ENCODE measurements at places on chromosomes 11 and 22. TPM values are rescaled to one million over a fixed set of nuclear protein-coding genes. Genes with fewer than 3 reads are reported as not detected.

- H3K4me1 ChIP-seq, result peaks cover 14% of the 10 kb centered on the region
- no peak for DNase-seq
- H3K27me3 ChIP-seq, result no peaks in the 10 kb centered on the region
- no peak overlapping the region for H3K27ac ChIP-seq
These were observed 117.3 kb upstream of the GRK3 start for GRCh38 chr22:25447067-25447685.

- no peak for DNase-seq
- H3K4me3 ChIP-seq, result no peak overlapping the region
- peaks cover 57% of the 10 kb centered on the region for H3K4me1 ChIP-seq
- H3K27me3 ChIP-seq, result no peaks in the 10 kb centered on the region
- H3K36me3 ChIP-seq, result no peaks in the 10 kb centered on the region
- H3K27ac ChIP-seq, result peak overlapping the region; percentile 63
These were observed 97.4 kb upstream of the PRDM11 start for GRCh38 chr11:45048870-45049691.

GRCh38 chr11:9755561-9756185 lies 91.8 kb downstream of the SWAP70 start:
- no peak overlapping the region for H3K4me3 ChIP-seq
- no peak overlapping the region for H3K27ac ChIP-seq
- no peak for DNase-seq

- no peak overlapping the region for H3K4me3 ChIP-seq
- no peaks in the 10 kb centered on the region for H3K36me3 ChIP-seq
- H3K27ac ChIP-seq, result no peak overlapping the region
- DNase-seq, result no peak
These were observed 137.8 kb downstream of the CSNK2A3 start for GRCh38 chr11:11215058-11215815.

DNA sequence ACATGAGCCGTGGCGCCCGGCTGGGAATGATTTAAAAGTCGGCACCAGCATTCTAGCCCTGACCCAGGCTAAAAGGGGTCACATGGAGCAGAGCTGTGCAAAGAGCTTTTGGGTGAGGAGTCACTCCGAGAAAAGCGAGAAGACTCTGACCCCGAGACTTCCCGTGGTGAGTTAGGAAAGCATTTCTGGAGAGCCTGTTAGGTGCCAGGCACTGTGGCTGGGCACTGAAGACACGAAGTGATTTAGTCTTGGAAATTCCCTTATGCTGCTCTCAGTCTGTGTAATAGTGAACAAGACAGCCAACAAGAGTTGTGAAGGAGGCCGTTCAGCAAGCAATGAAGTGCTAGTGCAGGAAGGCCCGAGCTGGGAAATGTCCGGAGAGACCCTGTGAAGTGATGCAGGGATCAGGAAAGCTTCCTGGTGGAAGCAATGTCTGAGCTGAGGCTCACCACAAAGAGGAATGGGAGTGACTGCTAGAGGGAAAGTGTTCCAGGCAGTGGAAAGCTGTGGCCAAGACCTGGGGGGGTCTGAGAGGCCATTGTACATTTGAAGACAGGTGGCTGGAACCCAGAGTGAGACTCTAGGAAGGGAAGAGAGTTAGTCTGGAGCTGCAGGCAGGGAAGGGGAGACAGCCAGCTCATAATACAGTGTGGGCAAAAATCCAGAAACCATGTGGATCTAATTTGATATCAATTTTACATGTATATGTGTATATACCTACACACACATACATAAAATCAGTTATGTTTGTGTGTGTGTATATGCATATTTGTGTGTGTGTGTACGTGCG lies 31.6 kb downstream of the MARK2 start:
- no peaks in the 10 kb centered on the region for H3K27me3 ChIP-seq
- DNase-seq, result peak; percentile 70
- H3K4me3 ChIP-seq, result no peak overlapping the region
- H3K4me1 ChIP-seq, result peaks cover 95% of the 10 kb centered on the region

DNA sequence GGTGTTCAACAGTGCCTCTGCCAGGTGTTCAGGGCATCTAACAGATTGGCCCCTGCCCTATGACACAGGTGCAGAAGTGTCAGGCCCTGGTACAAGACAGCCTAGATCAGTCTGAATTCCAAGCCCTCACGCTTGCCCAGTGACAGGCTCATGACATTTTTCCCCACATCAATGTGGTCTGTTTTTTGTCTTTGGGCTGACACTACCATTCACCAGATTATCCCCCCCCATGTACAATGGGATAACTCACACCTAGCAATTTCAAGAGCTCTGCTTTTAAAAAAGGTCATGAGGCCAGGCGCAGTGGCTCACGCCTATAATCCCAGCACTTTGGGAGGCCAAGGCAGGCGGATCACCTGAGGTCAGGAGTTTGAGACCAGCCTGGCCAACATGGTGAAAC lies 155.5 kb upstream of the PITPNB start:
- H3K36me3 ChIP-seq, result no peaks in the 10 kb centered on the region
- no peak overlapping the region for H3K27ac ChIP-seq
- no peaks in the 10 kb centered on the region for H3K4me1 ChIP-seq
- no peak overlapping the region for H3K4me3 ChIP-seq
- no peak for DNase-seq

GRCh38 chr22:43529934-43530333 lies 118.1 kb downstream of the MPPED1 start:
- no peaks in the 10 kb centered on the region for H3K36me3 ChIP-seq
- no peak overlapping the region for H3K27ac ChIP-seq
- no peak for DNase-seq
- H3K27me3 ChIP-seq, result no peaks in the 10 kb centered on the region

DNA sequence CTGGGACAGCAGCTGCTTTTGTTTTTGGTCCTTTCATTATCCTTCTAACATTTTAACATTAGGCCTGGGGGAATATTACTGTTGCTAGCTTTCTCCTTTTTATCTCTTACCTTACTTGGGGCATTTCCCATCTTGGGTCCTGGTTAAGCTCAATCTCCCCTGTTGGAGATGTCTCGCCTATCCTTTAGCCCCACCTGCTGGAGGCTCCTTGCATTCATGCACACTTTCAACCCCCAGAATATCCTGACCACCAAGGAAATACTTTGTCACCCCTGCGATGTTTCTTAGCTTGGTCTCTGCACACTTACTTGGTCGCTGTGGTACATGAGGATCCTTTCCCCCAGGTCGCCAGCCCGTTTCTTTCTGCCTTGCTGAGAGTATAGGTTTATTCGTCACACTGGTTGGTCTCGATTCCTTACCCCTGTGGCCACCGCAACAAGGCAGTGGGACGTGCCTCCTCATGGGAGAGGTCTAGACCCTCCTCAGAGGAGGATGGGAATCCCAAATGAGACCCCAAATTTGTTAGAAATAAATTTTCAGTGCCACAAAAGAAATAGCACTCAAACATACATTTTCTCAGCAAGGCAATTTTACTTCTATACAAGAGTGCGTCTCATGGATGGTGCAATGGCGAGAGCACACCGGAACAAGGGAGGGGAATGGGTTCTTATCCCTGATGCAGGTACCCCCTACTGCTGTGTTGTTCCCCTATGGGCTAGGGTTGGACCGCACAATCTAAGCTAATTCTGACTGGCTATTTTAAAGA lies 5.4 kb upstream of the TXN2 start:
- no peak overlapping the region for H3K27ac ChIP-seq
- H3K36me3 ChIP-seq, result peaks cover 2% of the 10 kb centered on the region
- H3K4me1 ChIP-seq, result peaks cover 5% of the 10 kb centered on the region
- DNase-seq, result peak; percentile 18

GRCh38 chr11:72940417-72940816 lies 126.2 kb downstream of the ATG16L2 start:
- peaks cover 21% of the 10 kb centered on the region for H3K4me1 ChIP-seq
- no peak for DNase-seq
- H3K27ac ChIP-seq, result no peak overlapping the region
- no peak overlapping the region for H3K4me3 ChIP-seq

DNA sequence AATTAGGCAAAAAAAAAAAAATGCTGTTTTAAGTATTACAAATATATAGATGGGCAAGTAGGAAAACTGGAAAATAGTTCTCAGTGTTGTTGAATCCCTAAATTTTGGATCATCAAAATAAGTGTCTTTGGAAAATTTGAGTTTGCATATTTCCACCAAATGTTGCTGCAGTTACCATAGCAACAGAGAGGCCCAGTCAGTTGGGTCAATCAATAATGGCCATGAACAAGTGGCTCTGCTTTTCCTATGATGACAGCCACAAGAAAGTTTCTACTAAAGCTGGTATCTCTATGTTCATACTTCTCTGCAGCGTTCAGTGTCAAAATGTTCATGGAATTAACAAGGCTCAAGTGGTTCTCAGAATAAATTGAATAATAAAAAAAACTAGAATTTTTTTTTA lies 79.1 kb downstream of the SERGEF start:
- no peak overlapping the region for H3K4me3 ChIP-seq
- H3K36me3 ChIP-seq, result no peaks in the 10 kb centered on the region
- H3K4me1 ChIP-seq, result no peaks in the 10 kb centered on the region

DNA sequence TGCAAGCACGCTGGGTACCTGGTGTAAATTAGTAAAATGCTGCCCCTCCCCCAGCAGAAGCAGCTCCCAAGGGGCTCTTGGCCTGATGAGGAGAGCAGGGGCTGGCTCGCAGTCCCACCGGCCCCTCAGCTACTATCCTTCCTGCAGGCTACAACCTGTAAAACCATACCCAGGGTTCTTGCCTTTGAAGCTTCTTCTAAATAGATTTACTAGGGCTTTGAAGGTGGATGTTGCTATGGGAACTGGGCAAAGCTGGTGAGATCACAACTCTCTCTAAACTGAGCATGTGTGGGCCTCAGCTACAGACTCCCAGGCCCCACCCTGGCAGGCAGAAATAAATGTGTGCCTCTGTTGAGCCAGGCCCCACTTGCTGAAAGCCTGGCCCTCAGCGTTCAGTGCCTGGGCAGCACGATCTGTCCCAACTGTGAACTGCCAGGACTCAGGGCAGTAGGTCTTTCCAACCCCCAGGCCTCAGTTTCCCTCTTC lies 18.5 kb downstream of the CD5 start:
- H3K27ac ChIP-seq, result no peak overlapping the region
- no peaks in the 10 kb centered on the region for H3K27me3 ChIP-seq
- no peaks in the 10 kb centered on the region for H3K36me3 ChIP-seq
- no peak for DNase-seq
- H3K4me1 ChIP-seq, result peaks cover 6% of the 10 kb centered on the region

GRCh38 chr11:17603056-17603825 lies 56.2 kb downstream of the OTOG start:
- H3K4me1 ChIP-seq, result no peaks in the 10 kb centered on the region
- no peaks in the 10 kb centered on the region for H3K36me3 ChIP-seq
- no peaks in the 10 kb centered on the region for H3K27me3 ChIP-seq
- DNase-seq, result no peak
- H3K27ac ChIP-seq, result no peak overlapping the region

DNA sequence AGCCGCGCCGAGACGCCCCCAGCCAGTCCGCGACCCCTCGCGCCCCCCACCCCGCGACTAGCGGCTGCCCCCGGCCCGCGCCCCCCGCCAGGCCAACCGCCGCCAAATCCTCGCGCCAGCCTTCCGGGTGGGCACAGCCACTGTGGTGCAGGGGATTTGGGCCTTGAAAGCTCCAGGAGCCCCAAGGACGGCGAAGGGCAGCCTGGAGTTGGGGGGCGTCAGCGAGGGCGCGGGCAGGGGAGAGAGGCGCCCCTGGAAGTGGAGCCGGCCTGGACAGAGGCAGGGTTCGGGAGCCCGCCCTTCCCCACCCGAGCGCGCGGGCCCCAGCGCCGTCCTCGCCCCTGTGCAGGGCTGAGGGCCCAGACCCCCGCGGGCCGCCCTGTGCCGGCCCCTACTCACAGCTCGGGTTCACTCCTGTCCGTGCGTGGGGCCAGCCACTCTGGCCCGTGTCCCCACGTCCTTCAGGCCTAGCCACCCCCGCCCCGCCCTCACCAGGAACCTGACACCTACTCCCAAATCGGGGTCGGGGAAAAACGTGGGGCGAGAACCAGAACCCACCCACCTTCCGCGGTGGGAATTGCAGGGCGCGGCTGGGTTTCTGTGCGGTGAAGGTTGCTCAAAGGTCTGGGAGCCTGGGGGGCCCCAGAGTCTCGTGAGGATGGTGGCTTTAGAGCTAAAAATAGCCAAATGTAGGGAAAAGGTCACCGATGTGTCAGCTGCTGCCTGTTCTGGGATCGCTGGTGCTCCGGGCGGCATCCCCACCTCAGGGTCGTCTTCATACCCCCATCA lies at the start of gene CPT1B:
Gene CPT1B, minus strand, starts transcription at position 441 of the 789 bp plus-strand sequence. CDS start 512 bp downstream, outside the sequence.
- H3K27ac ChIP-seq, result no peak within 1 kb of the TSS
- H3K4me1 ChIP-seq, result peaks cover 21% of the 10 kb centered on the region
- H3K4me3 ChIP-seq, result no peak within 1 kb of the TSS
- no peak for DNase-seq

- no peaks in the 10 kb centered on the region for H3K36me3 ChIP-seq
- no peak overlapping the region for H3K4me3 ChIP-seq
- no peak for DNase-seq
- H3K27ac ChIP-seq, result no peak overlapping the region
These were observed 111.2 kb upstream of the FGF3 start for GRCh38 chr11:69930081-69931059.

The PDGFD gene
- polyA plus RNA-seq, result not detected

The GGTLC2 gene
- not detected for polyA plus RNA-seq

The ZMAT5 gene
- 79.4 TPM for polyA plus RNA-seq

The IGLL1 gene
- not detected for polyA plus RNA-seq

The CST6 gene
- not detected for polyA plus RNA-seq

The SCGB1D2 gene
- not detected for polyA plus RNA-seq

The FGF19 gene
- not detected for polyA plus RNA-seq

The OR5AL1 gene
- polyA plus RNA-seq, result not detected

The MSANTD2 gene
- polyA plus RNA-seq, result 1.2 TPM

The TIRAP gene
- polyA plus RNA-seq, result 12.5 TPM

The SEC14L6 gene
- not detected for polyA plus RNA-seq

The TBX1 gene
- not detected for polyA plus RNA-seq

The SCN4B gene
- not detected for polyA plus RNA-seq
